KG1 (cell line): ENCODE measurements at places on chromosomes 16 and 17.

DNA sequence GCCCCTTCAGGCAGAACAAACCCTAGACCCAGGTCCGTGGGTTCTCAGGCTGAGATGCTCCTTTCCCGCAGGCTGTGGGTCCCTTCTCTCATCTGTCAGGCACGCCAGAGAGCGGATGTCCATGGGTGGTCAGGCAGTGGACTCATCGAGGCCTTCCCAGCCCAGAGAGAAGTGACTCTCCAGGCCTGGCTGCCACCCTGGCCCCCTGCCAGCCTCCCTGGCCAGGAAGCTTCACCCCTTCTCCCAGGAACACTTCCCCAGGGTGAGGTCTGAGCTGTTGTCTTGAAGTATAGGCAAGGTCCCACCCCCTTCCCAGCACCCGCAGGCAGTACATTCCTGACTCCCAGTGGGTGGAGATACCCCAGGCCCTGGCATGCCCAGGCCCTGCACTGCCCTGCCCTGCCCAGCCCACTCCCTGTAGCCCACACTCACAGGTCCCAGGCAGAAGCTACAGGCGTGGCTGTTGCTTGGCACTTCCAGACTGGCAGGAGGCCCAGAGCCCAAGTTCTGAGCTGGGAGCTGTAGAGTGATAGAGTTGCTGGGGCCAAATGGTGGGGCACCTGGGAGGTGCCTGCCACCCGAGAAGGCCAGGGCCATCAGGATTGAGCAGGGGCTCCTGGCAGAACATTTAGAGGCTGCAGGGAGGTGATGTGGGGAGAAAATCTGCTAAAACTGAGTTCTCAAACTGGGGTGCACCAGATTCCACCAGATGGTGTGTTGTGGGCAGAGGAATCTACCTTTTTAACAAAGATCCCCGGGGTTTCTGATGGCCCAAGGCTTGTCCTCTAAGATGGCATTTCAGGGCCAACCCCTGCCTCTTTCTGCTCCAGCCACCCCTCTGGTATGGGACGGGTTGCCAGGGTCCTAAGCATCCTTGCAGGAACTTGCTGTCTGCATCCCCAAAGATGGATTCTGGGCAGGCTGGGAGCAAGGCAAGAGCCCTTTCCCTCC, 6.7 kb downstream of the ITGA3 start:
- DNase-seq = no peak

GRCh38 chr16:48003206-48003907, 152.4 kb downstream of the ABCC12 start:
- no peak for DNase-seq

- DNase-seq = no peak
These were observed 11.3 kb upstream of the RASD1 start for GRCh38 chr17:17507465-17508011.

DNA sequence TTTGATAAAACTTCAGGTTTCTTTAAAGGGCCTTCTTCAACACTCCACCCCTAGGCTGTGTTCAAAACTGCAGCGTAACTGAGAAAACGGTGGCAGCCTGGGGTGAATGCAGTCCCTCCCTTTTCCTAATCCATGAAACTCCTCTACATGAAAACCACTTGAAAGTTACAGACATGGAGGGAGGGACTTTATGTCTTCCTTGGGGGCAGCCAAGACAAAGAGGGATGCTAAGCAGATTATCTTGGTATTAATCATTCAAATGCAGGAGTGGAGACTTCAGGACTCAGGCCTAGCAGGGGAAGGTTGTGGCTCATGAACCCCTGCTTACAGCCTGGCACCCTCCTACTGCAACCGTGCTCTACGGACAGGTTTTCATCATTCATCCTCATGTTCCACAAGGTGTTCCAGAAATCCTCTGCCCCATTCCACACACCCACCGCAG, 46.8 kb downstream of the RNF112 start:
- DNase-seq = no peak

DNA sequence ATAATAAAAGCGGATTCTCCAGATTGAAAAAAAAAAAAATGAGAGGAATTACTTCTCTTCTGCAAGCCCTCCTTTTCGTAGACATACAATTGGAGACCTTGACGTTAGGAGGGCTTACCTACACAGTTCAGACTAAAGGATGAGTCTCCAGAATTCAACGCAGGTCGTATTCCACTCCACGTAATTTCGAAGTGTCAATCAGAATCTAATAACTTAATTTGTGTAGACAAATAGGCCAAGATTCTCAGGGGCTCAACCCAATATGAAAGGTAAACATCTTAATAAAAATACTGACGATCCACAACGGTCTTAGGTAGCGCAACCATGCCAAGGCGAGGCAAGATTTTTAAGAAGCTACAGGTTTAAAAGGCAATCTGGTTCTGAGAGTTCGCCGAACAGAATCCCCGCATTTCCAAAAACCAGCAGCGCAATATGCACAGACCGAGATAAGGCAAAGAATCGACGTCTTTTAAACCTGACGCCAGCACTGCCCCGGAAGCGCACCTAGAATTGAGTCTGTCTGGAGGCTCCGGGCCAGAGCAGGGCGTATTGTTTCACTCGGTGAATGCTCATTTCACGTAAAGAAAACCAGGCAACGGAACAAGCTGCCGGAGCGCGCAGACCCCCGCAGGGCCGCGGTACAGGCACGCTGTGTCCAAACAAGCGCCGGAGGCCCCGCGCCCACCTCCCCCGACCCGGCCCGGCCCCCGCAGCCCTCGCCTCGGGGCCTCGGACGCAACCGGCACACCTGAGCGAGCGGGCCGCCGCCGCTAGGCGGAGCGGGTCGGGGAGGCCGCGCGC, 623 bp downstream of the MBTPS1 start:
- DNase-seq = peak; percentile 11

DNA sequence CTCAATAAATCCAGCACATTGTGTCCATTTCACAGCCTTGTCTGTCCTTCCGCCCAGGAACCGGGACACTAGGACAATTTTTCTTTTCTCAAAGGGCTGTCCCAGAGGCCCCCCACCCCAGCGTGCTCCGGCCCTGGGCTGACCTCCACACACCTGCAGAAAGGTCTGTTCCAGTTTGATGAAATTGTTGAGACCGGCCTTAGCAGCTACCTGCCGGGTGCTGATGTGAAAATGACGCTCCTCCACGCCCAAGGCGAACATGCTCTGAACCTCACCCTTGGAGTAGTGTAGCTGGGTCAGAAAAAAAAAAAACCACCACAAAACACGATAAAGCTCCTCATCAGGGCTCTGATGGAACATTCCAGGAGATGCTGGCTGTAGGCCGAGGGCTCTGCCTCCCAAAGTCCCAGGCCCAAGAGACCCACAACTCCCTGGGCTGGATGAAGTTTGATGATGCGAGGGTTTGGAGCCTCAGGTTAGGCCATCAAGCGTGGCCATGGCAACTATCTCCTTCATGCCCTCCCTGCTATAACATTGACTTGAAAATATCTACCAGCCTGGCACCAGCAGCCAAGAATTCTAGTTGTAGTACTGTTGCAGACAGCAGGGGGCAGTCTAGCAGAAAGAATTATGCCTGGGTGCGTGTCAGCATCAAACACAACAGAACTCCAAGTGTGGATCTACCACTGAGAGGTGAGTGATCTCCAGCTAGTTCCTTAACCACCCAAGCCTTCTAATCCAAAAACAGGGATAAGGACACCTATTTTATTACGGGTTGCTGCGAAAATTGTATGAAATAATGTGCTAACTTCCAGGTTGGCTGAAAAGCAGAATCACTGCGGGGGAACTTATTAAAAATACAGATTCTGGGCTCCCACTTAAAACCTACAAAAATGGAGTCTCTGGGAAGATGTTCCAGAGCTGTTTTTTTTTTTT, 62.1 kb downstream of the RMI2 start:
- peak; percentile 31 for DNase-seq
